ENCODE measurements at places on chromosomes 11 and 22. TPM values are rescaled to one million over a fixed set of nuclear protein-coding genes. Genes with fewer than 3 reads are reported as not detected.
A peak's percentile ranks its signal among the peaks of the same experiment; 100 is the strongest.

GRCh38 chr11:35146074-35146521 is 7.1 kb downstream of the CD44 start:
- no peak for DNase-seq

GRCh38 chr11:117980280-117980679 is 5.9 kb upstream of the IL10RA start:
- DNase-seq = no peak

DNA sequence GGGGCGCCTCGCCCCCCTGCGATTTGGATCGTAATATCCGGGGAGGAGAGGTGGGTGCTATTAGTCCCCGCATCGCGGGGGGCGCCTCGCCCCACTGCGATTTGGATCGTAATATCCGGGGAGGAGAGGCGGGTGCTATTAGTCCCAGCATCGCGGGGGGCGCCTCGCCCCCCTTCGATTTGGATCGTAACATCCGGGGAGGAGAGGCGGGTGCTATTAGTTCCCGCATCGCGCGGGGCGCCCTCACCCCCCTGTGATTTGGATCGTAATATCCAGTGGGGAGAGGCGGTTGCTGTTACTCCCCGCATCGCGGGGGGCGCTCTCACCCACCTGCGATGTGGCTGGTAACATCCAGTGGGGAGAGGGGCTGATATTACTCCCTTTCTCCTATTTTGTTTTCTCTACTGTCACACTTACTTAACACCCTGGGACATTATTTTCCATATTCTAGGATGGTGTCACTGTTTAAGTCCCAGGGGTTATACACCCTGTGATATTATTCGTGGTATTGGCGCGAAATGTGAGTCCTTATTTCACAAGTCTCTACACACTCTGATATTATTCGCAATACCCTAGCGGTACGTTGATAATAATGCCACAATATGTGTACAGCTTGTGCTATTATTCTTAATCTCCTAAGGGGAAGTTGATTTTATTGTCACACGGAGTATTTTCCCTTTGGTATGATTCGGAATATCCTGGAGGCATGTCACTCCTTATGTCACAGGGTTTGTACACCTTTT is 57.8 kb upstream of the ALDH3B2 start:
- peak; percentile 58 for DNase-seq

GDPD4 gene
- total RNA-seq = not detected

- DNase-seq = no peak
Measured at GRCh38 chr22:23925020-23925606, 30.9 kb downstream of the MIF start.

- DNase-seq = peak; percentile 84
Measured at GRCh38 chr11:92964471-92964870, 5.0 kb upstream of the MTNR1B start.

ST3GAL4 gene
- total RNA-seq = 25.0 TPM

DNA sequence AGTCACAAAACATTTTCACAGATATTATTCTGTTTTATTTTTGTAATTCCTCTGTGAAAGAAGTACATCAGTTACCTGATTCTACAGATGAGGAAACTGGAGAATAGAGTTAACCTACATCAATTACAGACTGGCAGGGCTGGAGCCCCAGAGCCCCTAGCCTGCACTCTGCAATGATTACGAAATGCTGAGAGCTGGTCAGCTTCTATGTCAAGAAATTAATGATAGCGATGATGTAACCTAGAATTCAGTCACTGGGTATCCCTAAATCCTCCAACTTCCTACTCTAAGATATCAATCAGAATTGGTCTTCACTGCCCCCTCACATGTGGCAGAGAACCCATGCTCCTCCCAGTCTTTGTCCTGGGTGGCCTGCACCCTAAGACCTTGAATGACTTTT is 273.5 kb upstream of the PLET1 start:
- DNase-seq = no peak

All from stomach (tissue), 19 donors.